Esophagus squamous epithelium (tissue), 5 donors: ENCODE measurements at places on chromosomes 11 and 22.

GRCh38 chr11:124315052-124315451 is 1.3 kb upstream of the OR8D1 start:
- no peak for DNase-seq

GRCh38 chr11:75994616-75995015 is 179.6 kb downstream of the UVRAG start:
- DNase-seq: no peak

DNA sequence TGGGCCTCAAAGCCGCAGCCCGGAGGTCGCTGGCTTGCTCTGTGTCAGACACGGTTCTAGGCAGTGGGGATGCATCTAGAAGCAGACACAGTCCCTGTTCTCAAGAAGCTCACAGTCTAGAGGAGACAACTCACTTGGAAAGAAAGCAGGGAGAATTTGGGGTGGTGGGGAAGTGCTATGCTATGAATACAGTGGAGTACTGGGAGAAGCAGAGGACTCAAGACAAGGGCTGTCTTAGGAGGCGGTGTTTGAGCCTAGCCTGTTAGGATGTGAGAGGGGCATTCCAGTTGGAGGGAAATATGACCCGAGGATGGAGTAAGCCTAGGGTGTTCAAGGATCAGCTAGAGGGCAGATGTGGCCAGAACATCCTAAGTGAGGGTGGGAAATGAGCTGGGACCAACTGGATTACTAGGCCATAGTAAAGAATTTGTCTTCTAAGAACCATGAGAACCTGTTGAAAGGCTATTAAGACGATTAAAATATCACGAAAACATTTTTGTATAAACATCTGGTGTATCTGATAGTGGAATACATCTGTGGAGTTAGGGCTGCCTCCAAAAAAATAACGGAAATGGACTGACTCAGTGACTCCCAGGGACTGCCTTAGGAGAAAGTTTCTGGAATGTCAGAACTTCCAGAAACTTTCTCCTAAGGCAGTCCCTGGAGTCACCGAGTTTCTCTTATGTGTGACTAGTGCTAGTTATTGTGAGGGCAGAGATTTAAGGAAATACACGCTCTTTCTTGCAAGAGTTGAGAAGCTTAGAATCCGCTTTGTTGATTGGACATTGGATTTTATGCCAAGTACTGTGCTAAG is 1.1 kb upstream of the PITPNB start:
- no peak for DNase-seq

DNA sequence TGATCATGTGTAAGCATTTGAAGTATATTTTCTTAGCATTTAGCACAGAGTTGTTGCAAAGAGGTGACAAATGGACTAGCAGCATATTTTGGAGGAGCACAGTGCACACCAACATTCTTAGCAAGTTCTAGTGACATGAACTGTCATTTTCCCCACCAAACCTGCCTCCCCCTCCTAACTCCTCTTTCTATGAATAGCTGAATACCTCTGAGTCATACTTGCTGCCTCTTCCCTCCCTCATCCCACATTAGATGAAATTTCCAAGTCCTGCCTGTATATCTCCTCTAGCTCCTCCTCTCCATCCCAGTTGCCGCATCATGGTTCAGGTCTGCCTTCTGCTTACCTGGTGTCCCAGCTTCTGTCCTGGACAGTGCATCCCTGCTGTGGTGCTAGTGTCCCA is 7.2 kb downstream of the OSBP2 start:
- DNase-seq: no peak

DNA sequence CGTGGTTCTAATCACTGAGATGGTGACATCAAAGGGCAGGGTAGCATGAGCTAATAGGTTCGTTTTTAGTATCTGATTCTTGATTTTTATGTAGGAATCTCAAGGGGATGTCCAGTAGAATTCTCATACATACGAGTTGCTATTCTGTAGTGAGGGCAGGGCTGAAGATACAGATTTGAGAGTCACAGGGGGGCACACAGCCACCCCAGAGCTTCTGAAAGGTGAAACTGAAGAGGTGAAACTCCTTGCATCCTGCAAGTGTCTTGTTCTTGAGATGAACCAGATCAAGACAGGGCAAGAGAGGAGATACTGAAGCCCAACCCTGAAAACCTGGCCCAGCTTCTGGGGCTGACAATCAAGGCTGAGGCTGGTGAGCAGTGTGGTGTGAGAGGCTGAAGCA is 35.6 kb upstream of the TMEM123 start:
- no peak for DNase-seq

- DNase-seq: no peak
Observed at GRCh38 chr11:102192349-102193066, 82.3 kb downstream of the YAP1 start.

GRCh38 chr22:49962012-49962750 is 1.6 kb downstream of the PIM3 start:
- DNase-seq: no peak

- no peak for DNase-seq
Observed at GRCh38 chr11:64458997-64459396, 100.0 kb downstream of the RPS6KA4 start.
